Activated CD4-positive, alpha-beta T cell treated with anti-CD3 and anti-CD28 coated beads, Interleukin-2, amount 50 U/mL, for 16 hours (primary cell): ENCODE measurements at places on chromosomes 5 and 9.
A peak's percentile ranks its signal among the peaks of the same experiment; 100 is the strongest.

DNA sequence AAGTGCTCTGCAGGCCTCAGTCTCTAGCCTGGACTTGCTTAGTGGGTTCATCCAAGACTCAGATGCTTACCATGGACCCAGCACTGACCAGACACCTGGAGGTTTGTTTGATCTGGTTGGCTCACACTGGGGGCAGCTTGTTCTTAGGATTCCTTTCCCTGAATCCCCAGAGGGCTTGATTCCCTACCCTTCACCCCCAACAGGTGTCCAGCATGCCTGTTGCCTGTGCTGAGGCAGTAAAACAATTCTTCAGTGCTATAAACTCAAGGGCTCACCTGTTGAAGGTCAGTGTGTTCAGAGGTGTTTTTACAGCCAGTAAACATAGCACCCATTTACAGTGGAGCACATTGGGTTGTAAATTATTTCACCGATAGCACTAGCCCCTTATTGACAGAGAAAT is 123.8 kb upstream of the KLF4 start:
- DNase-seq: no peak

GRCh38 chr5:94157704-94158539 is 416.5 kb upstream of the POU5F2 start:
- no peak for DNase-seq

DNA sequence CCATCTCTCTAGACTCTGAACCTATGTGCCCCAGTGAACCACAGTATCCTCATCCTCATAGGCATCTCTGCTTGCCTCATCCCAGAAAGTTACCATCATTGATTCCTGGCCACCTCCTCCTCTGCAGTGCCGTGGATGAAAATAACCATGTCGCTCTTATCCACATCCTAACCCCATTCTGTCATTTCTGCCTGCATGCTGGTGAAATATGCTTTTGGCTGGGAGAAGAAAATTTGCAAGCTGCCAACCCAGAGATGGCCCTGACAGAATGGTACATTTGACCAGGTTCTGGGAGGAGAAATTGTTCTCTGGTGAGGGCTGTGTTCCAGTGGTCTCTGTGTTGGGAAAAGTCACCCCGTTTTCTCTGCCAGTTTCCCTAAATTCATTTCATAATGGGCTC is 149.7 kb downstream of the NMUR2 start:
- DNase-seq: no peak

DNA sequence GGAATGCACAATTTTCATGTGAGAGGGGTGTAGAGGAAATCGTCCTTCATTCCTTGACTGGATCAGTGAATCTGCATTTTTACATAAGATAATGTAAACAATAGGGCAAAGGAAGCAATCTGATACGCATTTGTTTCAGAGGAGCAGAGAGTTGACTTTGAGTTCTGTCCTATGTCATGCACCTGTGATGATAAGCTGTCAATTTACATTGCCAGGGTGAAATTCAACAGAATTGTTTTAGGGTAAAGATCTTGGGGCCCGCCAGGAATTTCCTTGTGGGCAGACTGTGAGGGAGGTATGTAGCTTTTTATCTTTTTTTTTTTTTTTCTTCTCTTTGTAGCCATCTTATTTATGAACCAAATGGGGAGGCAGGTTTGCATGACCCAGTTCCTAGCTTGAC is 58.3 kb upstream of the LARP1 start:
- no peak for DNase-seq

DNA sequence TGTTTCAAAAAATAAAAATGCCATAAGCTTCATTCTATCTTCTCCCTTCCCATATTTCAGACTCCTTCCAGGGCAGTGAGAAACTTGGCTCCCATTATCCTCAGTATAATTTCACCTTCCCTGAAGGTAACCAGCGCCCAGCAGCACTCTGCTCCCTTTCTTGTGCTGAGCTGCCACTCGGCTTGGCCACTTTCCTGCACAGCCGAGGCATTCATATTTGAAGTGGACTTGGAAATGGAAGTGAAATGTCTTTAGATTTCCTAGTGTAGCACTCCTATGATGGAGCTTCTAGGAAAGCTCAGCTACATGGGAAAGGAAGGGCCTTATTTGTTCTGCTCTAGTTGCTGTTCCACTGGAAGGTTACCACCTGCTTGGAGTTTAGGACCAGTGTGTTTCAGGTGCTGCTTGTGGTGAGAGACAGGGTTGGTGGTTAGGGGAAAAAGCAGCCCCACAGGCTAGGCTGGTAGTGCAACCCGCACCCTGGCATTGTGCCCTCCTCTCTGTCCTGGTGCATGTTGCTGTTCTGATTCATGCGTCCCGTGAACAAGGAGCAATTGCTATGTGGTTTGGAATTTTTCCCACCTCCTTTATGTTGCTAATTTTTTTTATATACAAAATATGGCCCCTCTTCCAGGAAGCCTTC is 53.8 kb downstream of the RAD23B start:
- DNase-seq: no peak

GRCh38 chr9:74527718-74528117 is 30.6 kb downstream of the RORB start:
- no peak for DNase-seq

GRCh38 chr9:126235336-126236243 is 91.0 kb upstream of the MVB12B start:
- DNase-seq: no peak

DNA sequence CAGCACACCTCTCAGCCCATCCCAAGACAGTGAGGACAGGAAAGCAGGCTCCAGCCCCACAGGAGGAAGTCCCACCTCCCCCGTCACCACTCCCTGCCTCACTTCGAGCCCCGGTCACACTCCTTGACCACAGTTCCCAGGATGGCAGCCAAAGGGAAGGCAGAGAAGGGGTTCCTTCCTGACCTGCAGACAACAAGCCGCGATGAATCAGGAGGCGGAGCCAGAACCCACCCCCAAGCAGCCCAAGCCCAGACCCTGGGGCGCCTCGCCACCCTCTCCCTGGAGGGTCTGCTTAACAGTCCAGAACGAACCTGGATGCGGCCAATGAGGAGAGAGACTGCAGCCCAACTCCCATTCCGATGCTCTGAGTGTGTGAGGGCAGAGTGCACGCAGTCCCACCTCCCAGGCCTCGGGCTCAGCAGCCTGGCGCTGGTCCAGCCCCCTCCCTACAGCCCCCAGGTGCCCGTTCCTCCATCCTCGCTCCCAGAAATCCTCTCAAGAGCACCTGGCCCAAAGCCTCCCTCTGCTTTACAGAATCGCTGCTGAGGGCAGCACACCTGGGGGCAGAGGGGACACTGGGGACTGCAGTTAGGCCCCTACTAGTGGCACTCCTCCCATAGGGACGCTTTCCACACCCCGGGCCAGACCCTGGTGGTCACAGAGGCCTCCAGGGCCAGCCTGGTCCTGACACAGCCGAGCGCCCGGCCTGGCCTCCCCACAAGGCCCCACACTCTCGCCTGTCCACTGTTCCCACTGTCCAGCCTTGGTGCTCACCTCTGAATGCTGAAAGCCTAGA is 69.6 kb upstream of the LRRTM2 start:
- no peak for DNase-seq

- no peak for DNase-seq
Observed at GRCh38 chr5:68289498-68289897, 73.9 kb downstream of the PIK3R1 start.

DNA sequence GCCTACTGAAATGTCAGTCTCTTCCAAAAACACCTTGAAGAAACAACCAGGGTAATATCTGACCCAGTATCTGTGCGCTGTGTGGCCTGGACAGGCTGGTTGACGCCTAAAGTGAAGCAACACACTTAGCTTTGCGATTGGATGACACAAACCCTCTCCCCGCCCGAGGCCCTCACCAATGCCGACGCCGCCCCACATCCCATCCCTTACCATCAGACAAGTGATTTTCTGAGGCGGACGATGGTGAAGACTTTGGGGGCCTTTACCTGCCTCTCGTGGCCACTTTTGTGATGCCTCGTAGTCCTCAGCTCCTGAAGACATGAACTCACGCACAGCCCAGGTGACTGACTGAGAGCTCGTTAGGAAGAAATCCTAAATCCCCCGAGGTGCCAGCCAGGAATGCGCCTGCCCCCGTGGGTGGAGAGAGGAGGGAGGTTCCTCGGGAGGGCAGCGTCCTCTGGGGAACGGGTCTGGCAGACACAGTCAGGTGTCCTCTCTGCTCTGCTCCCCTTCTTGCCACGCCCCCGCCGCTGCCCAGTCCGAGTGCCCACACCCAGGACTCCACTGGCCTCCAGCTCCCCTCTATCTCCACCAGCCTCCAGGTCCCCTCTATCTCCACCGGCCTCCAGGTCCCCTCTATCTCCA is 31.0 kb upstream of the RXRA start:
- DNase-seq: no peak

GRCh38 chr5:25552871-25553481 is 908.2 kb upstream of the CDH10 start:
- DNase-seq: no peak

- no peak for DNase-seq
Observed at GRCh38 chr9:93264338-93265125, 80.6 kb downstream of the WNK2 start.

GRCh38 chr9:7238247-7238637 is 480.5 kb downstream of the KDM4C start:
- DNase-seq: no peak

GRCh38 chr9:15374825-15375224 is 47.9 kb upstream of the SNAPC3 start:
- DNase-seq: no peak

- no peak for DNase-seq
Observed at GRCh38 chr5:25568989-25569625, 924.3 kb upstream of the CDH10 start.

- DNase-seq: no peak
Observed at GRCh38 chr5:61744690-61745619, 412.9 kb downstream of the ZSWIM6 start.

DNA sequence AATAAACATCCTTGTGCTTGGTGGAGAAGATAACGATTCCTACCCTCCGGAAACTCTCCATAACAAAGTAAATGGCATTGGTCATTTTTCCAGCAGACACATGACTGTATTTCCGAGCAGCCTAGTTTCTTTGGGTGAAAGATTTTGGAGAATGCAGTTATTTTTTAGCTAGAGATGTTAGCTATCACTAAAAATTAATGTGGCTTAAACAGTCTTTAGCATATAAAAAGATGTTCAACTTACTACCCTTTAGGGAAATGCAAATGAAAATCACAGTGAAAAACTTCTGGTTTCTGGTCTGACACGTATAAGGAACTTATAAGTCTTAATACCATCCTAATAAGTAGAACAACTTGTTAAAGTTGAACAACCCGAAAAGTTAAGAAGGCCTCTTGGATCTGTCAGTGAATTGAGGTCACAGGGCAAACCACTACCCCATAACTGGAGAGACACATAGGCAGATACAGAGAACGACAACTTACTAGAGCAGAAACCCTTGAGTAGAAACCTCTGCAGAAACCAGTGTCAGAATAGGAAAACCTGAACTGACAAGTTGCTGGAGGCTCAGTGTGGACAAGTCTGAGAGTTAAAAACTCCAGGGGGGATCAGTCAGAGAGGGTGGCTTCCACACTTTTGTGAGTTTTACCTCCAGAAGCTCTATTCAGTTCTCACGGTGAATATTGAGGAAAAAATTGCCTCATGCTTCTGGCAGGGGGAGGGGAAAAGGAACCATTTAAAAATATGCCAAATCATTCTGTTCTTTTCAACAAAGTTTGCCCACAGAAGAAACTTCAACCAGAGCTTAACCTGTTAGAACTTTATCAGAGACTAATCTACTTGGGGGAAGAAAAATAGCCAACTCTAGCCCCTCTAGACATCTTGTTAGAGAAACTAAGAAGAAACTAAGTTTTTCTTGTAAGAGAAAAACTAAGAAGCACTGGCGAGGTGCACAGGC is 325.2 kb upstream of the RPS23 start:
- DNase-seq: no peak

GRCh38 chr9:134707031-134707680 is 65.6 kb downstream of the COL5A1 start:
- no peak for DNase-seq

DNA sequence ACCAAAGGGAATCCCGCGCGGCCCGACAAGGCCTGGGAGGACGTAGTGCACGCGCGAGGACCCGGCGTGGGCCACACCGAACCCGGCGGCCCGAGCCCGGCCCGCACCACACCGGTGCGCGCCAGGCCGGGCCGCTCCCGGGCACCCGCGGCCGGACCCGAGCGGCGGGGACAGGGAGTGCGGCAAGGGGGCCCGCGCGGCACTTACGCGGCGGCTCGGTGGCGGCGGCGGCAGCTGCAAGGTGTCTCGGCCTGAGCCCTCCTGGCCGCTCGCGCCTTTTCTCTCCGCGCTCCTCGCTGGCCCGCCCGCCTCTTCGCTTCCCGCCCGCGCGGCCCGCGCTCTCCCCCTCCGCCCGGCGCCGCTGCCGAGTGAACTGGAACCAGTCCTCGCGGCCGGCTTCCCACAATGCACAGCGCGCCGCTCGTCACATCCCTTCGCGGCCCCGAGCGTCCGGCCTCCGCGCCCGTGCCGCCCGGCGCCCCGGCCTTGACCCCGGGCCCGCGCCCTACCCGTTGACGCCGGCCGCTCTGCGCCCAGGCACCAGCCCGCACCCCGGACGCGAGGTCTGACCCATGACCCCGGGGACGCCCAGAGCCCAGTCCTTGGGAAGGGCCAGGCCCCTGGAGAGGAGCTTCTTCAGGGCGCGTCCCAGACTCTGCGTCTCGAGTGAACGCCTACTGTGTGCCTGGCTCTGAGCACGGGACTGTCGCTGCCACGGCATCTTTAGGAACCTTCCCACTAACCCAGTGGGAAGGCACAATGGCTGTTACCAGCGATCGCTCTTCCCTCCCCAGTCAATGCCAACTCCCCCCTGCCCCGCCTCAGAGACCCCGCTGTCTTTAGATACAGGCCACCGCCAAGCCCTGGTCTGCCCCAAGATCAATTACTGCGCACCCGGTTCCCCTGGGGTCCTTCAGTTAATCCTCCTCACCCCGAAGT is at the start of gene MACROH2A1:
MACROH2A1 (minus strand) TSS at position 377 of the 939 bp plus-strand sequence. CDS start 10,138 bp downstream, outside the sequence.
- DNase-seq: peak; percentile 83

DNA sequence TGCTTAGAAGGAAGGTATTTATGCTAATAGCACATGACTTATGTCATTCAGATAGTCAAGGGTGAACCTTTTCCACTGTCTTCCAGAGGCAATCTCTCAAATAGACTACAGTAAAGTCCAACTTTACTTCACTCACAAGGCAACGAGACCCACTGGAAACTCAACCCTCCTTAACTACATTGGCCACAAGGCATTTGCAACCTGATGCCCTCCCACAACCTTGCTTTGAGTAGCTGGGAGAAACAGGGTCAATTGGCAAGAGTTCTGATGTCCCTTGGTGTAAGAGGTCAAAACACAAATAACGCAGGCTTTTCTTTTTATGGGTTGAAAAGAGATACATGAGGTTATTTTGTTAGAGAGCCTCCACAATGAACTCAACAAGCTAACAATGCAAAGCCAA is 6.1 kb downstream of the GAS1 start:
- no peak for DNase-seq
